ENCODE measurements at places on chromosomes 16 and 17.

DNA sequence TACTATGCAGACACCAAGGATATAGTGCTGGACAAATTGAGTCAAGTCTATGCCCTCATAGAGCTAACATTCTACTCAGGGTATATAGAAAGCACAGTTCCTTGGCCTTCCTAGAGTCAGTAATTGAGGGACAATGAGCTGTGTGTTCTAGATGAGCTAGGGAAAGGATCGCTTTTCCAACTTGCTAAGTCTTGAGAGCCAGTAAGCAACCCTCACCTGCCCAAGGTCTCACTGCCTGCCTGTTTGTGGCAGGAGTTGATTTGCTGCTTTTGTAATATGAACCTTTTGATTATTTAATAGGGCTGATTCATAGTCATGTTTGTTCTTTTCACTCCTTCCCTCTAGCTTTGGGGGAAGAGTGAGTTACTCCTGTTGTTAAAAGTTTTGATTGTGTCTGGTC, 6.5 kb downstream of the DDX42 start:
- no peak for DNase-seq

- DNase-seq: peak; percentile 4
Measured at GRCh38 chr16:49281843-49282642, 405 bp upstream of the CBLN1 start.

GRCh38 chr16:56814537-56815432, 50.2 kb upstream of the SLC12A3 start:
- no peak for DNase-seq

DNA sequence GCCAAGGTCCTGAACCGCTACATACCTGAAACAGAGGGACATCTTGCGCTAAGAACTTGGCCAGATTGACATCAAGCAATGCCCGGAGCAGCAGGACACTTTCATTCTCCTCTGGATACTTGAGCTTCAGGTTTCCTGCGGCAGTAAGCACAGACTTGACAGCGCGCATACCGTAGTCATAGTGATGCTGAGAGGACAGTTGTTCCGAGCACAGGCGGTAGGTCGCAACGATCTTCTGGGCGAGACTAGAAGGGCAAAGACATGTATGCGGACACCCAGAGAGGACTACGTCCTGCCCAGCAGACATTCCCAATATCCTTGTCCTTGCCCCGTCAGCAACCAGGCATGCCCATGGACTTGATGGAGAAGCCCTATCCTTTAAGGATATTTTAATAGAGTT, 112.9 kb downstream of the DNAH3 start:
- no peak for DNase-seq

GRCh38 chr16:88688013-88688778, 1.9 kb upstream of the SNAI3 start:
- no peak for DNase-seq

DNA sequence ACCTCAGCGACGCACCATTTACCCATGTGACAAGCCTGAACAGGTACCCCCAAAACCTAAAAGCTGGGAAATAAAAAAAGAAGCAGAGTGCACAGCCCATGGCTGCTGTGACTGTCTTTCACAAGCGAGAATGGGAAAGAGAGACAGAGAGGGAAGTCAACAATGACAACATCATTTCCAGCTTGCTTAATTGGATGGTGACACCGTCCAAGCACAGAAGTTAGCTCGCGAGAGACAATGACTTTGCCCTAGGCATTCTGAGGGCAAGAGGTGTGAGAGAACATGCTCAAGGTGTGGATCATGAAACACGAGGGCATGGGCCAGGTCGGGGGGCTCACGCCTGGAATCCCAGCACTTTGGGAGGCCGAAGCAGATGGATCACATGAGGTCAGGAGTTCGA, 19.3 kb upstream of the NSMCE1 start:
- no peak for DNase-seq
